ENCODE measurements at places on chromosomes 3 and 15.

- no peak for DNase-seq
Measured at GRCh38 chr15:57792724-57793449, 86.4 kb downstream of the POLR2M start.

GRCh38 chr3:71752831-71753700 lies 589 bp upstream of the GPR27 start:
- DNase-seq = peak; percentile 67

GRCh38 chr15:90765966-90766365 lies 48.8 kb downstream of the BLM start:
- DNase-seq = no peak

DNA sequence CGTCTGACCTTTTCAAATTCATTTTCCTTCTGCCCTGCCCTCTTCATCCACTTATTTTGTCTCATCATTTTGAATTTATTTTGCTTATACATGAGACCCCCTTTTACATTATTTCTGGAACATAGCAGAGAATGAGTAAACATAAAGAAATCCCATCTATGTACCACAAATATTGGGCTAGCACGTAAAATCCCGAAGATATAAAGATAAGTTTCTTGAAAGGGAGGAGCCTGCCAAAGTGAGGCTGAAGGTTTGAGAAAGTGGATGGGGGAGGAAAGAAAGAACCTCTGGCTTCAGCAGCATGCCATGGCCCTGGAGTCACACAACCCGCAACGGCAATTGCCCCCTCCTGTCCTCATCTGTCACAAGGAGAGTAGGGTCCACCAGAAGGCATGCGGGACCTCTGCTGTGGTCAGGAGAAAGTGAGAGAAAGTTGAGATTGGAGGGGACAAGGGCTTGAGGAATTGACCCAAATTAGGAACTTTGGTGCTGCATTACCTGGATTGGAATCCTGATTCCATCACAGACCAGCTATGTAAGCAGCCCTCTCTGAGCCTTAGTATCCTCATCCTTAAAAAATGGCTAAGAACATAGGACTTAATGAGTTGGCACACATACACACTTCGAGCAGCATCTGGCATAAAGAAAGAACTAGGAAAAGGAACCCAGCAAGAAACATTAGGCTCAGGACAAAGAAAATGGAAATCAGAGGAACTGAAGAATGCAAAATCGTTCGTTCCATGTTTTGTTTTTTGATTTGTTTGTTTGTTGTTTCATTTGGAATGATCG lies 53.7 kb upstream of the GYG1 start:
- DNase-seq = no peak

DNA sequence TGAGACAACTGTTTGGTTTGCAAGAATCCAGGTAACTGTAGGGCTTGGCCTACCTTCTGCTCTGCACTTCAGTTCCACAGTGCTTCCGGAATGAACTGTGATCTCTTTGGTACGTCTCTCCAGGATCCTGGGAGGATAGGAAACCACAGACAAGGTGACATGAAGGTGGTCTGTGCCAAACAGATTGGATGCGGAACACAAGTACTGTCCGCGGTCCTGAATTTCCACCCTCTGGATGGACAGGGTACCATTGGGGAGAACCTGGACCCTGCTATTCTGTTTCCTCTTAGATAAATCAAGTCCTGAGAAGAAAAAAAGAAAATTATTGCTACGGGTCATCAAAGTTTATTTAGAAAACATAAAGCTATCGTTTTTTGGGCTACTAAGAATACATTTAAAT lies 17.3 kb downstream of the IGSF10 start:
- DNase-seq = peak; percentile 32

DNA sequence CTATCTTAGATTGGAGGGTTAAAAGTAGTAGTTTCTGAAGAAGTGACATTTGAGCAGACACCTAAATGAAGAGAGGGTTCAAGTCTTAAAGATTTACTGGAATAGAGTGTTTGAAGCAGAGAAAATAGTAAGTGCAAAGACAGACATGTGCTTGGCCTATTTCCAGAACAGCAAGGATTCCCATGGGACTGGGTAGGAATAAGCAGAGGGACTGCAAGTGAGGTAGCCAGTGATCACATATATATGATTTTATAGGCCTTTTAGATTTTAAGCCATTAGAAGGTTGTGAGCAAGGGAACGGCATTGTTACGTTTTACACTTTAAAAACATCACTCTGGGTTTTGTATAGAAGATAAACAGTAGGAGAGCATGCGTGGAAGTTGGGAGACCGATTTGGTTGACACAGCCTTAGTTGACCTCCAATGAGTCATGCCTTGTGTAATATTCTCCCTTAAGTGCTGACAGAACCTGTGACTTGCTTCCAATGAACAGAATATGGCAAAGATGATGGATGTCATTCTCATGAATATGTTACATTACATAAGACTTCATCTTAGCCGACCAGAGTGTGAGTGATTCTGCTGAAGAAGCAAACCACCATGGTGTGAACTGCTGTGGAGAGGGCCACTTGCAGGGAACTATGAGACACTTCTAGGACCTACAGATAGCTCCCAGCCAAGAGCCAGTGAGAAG lies 37.1 kb upstream of the SLC4A7 start:
- DNase-seq = no peak

GRCh38 chr3:39379778-39380155 lies 3.4 kb upstream of the SLC25A38 start:
- no peak for DNase-seq

DNA sequence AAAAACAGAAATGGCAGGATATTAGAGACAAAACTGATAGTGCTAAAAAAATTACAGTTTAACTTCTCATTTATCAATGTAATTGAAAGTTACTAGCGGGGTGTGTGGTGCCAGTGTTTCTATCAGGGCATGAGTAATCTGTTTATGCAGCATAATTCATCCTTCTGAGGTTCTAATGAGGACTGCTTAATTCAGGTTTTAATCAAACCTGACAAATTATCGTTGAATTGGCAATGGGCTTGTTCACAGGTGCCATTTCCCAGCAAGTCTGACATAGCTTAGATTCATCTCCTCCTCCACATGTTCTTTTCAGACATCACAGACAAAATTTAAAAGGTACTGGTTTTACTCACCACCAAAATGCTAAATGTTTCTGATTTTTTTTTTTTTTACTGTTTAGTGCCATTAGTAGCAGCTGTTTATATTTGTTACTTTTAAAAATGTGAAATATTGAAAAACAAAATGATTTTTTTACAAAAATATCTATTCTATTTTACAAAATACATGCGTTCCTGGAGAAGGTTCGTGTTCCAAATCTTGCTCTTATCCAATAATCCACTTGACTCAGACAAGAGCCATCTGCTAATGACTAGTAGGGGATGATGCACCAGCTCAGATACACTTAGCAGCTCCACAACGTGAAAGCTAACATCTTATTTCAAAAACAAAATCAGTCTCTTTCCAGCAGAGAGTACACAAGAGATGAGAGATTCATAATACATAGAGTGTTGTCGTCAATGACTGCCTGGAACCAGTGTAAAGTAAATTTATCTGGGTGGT lies 447.7 kb upstream of the DPPA4 start:
- DNase-seq = no peak

DNA sequence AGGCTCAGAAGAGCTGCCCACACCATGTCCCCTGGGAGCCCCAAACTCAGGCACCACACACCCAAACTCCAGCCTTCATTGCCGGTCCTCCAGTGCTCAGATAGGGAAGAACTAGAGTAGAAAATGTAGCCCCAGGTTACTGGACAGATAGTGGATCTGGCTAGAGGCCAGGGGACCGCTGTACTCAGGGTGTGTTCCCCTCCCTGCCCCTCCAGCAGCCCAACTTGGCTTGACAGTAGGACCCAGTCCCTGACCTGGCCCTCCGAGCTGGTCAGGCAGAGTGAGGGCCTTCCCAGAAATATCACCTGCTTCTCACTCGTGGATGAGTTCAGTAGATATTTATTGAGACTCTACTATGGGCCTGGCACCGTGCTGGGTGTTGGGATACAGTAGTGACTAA lies 100.0 kb downstream of the CORO2B start:
- DNase-seq = no peak

- no peak for DNase-seq
Measured at GRCh38 chr15:51699373-51699772, 18.1 kb downstream of the SCG3 start.

- peak; percentile 29 for DNase-seq
Measured at GRCh38 chr3:49717959-49718857, 1.3 kb downstream of the AMIGO3 start.

- no peak for DNase-seq
Measured at GRCh38 chr3:140871022-140871421, 70.6 kb upstream of the SLC25A36 start.

- no peak for DNase-seq
Measured at GRCh38 chr3:136543385-136543784, 208.8 kb downstream of the STAG1 start.

All from eye (tissue), 1 donor.